ENCODE measurements at places on chromosomes 2 and 18.
A peak's percentile ranks its signal among the peaks of the same experiment; 100 is the strongest.

DNA sequence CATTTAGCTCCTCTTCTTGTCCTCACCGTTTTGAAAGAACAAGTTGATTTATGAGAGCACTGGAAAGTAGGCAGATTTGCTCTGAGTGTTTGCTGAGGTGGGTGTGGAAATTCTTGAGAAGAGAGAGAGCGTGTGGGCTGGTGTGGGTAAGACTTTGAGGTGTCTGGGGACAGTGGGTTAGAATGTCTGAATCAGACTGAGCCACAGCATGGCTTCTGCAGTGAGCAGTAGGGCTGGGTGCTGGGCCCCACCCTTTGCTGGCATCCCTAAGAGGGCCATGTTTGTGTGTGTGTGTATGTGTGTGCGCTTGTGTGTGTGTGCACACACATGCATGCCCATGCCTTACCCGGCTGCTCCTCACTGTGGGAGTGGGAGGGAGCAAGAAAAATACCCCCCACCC is 63.7 kb downstream of the COPS8 start:
- no peak for DNase-seq

- DNase-seq: no peak
Observed at GRCh38 chr2:209687323-209687969, 84.2 kb upstream of the UNC80 start.

- DNase-seq: no peak
Observed at GRCh38 chr2:187358531-187358930, 89.5 kb downstream of the CALCRL start.

GRCh38 chr18:2985628-2986027 is 27.3 kb downstream of the LPIN2 start:
- no peak for DNase-seq

DNA sequence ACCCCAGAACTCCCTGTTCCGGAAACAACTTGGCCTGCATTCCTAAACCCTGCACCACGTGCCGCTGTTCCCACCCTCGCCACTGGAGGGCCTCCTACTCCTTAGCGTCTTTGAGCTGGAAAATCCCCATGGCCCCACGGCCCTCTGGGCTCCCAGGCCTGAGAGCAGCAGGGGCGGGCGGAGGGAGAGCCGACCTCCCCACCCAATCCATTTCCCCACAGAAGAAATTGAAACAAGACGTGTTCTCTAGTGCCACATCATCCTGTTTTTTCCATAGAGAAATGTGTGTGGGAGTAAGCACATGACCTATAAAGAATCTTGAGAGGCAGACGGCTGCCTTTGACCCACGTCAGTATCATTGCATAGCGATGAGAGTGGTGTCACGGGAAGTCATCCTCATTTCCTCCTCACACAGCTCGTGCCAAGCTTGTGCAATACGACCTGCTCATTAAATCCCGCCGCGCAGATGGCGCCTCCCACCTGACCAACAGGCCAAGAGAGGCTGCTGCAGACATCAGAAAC is 79.2 kb downstream of the LAMA1 start:
- no peak for DNase-seq

DNA sequence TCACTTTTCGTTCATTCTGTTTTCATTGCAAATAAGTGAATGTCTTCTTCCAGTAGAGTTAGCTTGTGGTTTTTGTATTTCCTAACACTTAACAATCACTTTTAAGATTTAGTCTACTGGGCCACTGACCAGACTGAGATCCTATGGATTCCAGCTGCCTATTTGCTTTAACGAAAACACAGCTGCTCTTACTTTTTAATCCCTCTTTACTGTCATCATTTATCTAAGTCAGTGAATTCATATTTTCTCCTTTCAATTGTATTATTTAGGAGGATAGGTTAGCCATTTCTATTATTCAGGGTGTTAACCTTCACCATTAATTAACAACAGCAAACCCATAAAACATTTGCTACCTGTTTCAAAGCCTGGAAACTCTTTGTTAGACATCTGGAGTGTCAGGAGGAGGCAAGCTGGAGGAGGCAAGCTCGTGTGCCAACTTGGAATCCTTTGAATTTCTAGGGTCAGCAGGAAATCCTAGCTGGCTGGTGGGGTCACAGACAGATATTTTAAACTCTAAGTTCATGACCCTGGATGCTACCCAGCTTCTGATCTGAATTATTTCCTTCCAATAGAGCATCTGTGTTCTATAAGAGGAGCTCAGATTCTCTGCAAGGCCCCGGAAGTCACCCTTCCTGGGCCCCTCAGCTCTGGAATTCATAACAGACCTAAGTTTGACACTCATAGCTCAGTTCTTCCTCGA is 385.3 kb downstream of the RBM43 start:
- DNase-seq: no peak

DNA sequence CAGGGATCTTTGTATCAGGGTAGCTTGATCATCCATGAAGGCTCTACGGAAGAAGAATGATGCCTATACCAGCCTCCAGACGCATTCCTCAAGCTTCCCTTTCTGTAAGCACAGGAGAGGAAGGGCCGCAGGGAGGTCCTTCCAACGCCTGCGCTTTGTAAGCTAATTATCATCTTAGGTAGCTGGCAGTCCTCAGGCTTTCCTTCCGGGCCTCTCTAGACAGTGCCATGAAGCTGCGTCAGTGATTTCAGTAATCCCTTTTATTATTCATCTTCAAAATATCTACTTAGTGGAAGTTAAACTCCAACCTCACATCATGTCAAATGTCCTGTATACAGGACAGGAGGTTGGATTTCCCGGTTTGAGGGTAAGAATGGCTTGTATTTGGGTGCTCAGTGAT is 92.3 kb downstream of the ETAA1 start:
- no peak for DNase-seq

DNA sequence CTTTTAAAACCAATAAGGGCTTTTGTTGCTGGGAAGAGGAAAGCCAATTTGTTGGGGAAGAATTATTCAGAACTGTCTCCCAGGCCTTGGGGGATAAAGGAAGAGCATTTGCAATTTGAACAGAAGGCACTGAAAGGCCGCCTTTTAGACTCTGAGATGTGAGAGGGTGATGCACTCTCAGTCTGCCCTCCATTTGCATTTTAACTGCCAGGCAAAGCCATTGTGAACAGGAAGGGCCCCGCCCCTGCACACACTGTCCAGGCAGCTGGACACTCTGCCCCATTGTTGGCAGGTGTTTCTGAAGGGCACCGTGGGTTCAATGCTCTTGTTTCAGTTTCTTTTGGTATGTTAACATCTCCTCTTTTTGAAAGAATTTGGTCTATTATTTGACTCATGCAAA is 169.5 kb upstream of the COPS8 start:
- DNase-seq: no peak

DNA sequence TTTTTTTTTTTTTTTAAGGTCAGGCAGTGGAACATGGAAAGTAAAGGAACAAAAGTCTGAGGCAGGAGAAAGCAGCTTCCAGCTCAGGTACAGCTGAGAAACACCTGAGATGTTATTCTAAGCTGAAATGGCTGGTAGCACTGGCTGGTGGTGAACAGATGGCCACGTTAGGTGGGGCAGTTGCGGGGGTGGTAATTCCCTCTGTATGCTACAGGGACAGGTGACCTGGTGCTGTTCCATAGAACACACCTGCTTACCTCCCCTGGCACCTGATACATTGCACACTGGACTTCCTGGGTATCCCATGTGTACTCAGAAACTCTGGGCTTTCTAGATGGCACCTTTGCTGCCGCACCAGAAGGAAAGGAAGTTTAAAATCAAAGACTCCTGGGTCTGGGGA is 333.3 kb downstream of the SLC8A1 start:
- DNase-seq: no peak

DNA sequence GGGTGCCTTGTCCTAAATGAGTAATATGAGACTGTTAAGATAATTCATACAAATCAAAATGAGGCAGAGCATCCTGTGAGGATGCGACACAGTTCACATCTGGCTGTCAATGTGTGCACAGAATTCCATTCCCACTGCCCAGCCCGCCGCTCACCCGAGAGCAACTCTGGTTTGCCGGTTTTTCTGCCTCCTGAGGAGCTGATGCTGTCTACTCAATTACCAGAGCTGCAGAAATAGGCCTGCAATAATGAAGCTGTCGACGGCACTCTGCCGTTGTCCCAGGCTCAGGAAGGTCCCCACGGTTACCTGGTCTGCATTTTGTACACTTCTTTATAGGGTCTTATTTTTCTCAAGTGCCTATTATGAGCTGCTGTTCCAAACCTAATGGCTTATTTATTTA is 55.7 kb upstream of the LYPD1 start:
- DNase-seq: no peak

- DNase-seq: no peak
Observed at GRCh38 chr2:216559625-216560156, 61.0 kb downstream of the RPL37A start.

DNA sequence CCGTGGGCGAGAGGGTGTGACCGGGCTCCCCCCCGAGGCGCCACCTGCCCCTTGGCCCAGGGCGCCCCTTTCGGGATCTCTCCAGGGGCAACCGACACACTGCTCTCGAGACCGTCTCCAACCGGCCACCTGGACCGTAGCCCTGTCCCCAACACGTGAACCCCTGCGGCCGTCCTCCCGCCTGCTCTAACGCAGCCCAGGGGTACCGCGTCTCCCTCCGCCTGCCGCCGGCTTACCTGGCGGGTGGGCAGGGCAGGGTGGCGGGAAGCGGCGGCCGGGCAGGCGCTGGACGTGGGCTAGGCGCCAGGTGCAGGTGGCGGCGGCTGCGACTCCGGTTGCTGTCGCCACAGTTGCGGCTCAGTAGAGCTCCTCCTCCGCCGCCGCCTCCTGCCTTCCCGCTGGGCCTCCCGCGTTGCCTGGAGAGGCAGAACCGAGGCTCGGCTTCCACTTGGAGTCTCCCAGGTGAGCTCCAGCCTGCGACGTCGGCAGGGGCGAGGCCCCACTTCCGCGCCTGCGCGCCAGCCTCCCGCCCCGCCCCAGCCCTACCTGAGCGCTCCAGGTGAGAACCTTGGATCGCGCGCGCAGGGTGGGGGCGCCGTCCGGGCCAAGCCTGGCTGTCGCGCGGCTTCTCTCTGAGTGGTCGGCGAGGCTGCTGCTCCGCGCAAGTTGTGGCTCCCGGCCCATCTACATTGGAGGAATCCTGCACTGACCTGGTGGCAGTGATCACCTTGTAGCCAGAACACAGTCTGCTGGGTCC is at the start of gene GALNT3:
Gene GALNT3 (minus strand): TSS at position 469 of the 757 bp plus-strand sequence. CDS start 23,547 bp downstream, outside the sequence.
- DNase-seq: peak; percentile 22

DNA sequence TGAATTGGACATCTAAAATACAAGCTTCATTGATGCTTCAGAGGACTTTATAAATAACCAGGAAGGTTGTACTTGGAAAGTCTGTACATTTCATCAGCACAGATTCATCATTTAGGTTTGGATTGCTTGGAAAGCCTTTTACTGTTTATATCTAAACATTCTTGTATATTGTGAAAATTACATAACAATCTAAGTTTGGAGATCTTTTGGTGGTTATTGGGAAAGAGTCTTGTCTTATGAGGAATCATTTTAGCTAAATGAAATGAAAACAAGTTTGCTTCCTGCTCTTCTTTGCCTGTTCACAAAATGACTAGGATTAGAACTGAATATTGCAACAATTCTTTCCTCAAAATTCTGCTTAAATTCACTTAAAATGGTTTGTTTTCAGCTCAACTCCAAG is 79.3 kb downstream of the ABI2 start:
- DNase-seq: no peak

DNA sequence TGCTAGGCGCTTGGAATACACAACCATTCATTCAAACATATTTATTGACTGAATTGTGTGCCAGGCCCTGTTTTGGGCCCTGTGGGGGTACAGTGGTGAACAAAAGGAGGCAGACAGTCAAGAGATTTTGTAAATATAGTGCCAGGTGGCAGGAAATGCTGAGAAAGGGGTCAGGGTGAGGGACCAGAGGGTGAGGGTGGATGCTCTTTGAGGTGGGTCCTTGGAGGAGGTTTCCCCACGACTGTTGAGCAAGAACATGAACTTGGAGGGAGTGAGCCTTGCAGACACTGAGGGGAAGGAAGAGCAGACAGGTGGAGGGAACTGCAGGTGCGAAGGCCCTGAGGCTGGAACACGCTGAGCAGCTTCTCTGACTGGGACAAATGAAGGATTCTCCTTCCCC is 40.7 kb downstream of the ODC1 start:
- no peak for DNase-seq

- no peak for DNase-seq
Observed at GRCh38 chr2:36476411-36476810, 120.8 kb downstream of the CRIM1 start.

GRCh38 chr18:29181151-29181901 is 1004.4 kb upstream of the CDH2 start:
- no peak for DNase-seq

DNA sequence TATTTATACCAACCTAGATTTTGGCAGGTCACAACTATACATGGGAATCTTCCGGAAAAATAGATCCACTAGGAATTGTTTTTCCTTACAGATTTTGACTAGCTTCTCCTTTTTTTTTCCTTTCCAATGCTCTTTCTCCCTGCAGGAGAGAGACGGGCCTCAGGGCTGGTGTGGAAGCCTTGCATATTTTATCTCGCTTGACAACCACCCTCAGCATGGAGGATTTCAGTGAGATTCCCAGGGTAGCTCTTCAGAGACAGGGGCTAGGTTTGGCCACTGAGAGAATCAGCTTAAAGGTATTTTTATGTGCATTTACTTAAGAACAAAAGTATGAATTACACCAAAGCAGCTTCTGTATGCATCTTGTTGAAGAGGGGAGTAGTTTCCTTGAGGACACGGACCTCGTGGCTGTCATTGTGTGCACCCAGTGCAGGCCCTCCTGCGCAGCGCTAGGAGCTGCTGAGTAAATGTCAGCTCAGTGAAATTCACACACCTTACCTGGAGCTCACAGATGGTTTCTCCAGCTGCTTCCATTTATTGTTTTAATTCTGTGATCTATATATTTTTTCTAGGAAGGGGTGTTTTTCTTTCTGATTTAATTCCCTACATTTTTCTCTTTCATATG is 54.4 kb downstream of the TRAPPC12 start:
- DNase-seq: no peak

DNA sequence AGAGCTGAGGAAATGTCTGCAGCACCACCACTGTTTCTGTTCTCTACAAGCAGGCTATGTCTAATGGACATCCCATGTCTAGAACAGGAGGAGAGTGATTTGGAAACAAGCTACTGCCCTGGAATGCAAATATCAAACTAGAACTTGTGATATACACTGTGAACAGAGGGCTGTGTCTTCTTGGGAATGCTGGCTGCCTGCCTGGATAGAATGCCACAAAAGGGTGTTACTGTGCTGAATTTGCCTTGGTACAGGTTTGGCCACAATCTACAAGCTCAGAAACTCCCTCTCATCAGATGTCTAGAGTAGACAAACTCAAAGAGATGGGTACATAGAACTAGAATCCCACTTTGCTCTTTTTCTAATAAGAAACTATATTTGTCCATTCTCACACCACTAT is 170.5 kb downstream of the NYAP2 start:
- DNase-seq: no peak

- DNase-seq: no peak
Observed at GRCh38 chr18:36867056-36867455, 38.1 kb downstream of the KIAA1328 start.

GRCh38 chr18:26406854-26407517 is 141.4 kb downstream of the KCTD1 start:
- no peak for DNase-seq

- no peak for DNase-seq
Observed at GRCh38 chr18:59802031-59802430, 97.8 kb upstream of the PMAIP1 start.

GRCh38 chr2:24313744-24314632 is 46.3 kb downstream of the ITSN2 start:
- DNase-seq: no peak
